Nucleus accumbens (tissue), 56 donors: ENCODE measurements at places on chromosomes 7 and 10.

DNA sequence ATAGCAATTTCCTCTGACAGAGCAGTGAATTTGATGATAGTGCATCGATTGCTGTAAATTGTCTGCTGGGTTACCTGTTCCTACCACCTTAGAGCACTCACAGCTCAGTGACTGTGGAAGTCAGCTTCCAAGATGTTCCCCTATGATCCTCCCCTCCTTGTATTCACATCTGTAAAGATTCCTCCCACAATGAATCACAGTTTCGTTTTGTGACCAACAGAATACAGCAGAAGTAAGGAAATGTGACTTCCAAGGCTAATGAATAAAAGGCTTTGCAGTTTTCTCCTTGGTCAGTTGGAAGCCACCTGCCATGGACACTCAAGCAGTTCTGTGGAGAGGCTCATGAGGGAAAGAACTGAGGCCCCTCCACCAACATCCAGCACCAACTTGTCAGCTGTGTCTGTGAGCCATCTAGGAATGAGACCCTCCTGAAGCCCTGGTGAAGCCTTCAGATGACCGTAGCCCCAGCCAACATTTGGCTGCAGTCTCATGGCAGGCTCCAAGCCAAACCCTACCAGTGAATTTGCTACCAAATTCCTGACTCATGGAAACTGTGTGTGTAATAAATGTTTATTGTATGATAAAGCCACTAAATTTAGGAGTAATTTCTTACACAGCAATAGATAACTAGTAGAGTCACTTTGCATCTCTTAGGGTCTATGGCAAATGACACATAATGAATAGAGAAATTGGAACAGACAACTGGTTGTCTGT lies 309.5 kb upstream of the NPVF start:
- DNase-seq = no peak

- no peak for DNase-seq
These were observed 3.6 kb upstream of the MTPN start for GRCh38 chr7:135980665-135981180.

DNA sequence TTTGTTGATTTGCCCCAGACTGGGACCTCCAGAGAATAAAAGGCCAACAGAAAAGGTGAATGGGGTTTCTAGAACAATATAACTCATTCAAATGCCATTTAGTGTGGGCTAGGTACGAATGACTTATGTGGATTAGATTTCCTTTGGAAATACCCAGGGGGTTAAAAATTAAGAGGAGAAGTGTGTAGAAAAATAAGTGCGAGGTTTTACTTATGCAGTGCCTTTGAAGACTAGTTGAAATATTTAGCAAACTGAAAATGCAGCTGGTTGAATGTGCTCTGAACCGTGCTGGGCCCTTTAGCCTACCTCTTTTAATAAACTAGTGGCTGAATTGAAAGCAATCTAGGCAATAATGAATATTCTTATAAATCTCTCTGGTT lies 180.6 kb downstream of the LRMDA start:
- no peak for DNase-seq

- DNase-seq = no peak
These were observed 190.7 kb upstream of the CHRM2 start for GRCh38 chr7:136677471-136678365.

DNA sequence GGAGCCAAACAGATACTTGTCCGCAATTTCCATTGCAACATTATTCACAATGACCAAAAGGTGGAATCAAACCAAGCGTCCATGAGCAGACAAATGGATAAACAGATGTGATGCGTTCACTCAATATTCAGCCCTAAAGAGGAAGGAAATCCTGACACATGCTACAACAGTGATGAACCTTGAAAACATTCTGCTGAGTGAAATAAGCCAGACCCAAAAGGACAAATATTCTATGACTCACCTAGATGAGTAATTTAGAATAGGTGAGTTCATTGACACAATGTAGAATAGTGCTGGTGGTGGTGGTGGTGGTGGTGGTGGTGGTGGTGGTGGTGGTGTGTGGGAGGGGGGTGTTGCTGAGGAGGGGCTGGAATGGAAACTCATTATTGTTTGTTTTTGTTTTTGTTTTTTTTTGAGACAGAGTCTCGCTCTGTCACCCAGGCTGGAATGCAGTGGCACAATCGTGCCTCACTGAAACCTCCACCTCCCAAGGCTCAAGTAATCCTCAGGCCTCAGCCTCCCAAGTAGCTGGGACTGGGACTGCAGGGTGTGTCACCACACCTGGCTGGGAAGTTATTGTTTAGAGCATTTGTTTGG lies 28.6 kb downstream of the SMKR1 start:
- DNase-seq = no peak
